ENCODE measurements at places on chromosomes 12 and 14. TPM values are rescaled to one million over a fixed set of nuclear protein-coding genes. Genes with fewer than 3 reads are reported as not detected.

Gene A2M
- not detected for total RNA-seq

Gene JPH4
- not detected for total RNA-seq

Gene EPYC
- total RNA-seq: not detected

Gene BCAT1
- total RNA-seq: 183 TPM

Gene MYH6
- not detected for total RNA-seq

Gene MEG3
- not detected for total RNA-seq

Data from Karpas-422 (cell line).